HFFc6 (cell line): ENCODE measurements at places on chromosomes 4 and X.
A peak's percentile ranks its signal among the peaks of the same experiment; 100 is the strongest.

- DNase-seq = no peak
Measured at GRCh38 chr4:151472711-151473110, 63.7 kb downstream of the FHIP1A start.

GRCh38 chr4:102675141-102675540 is 85.6 kb downstream of the MANBA start:
- peak; percentile 75 for DNase-seq

- no peak for DNase-seq
Measured at GRCh38 chrX:13265549-13266132, 54.2 kb downstream of the ATXN3L start.

DNA sequence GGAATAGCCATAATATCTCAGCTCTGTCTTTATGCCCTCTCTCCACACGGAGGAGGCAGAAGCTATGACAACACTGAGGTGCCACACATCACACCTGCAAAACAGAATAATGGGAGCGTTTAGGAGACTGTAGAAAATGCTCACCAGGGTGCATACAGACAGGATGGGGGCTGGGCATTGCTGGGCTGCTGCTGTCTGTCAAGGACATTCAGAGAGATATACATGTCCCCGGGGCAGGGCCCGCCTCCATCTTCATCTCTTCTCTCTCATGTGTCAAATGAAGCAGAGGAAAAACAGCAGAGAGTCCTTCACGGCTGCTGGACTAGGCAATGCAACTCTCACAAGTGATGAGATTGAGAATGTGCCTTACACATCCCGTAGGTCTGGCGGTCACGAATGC is 65.3 kb upstream of the DHRSX start:
- no peak for DNase-seq

DNA sequence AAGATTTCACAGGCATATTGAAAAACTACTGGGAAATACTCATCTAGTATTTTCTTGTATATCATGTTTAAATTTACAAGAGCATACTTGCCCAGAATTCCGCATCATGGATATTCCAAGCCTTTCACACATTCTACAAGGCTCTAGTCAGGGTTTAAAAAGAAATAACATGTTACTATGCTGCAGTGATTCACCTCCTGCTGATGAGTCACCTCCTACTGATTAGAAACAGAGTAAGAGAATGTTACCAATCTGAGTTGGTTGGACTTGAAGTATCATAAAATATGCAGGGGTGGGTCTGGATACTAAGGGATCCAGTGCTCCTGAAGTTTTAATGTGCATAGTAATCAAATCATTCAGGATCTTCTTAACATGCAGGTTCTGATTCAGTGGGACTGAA is 192.0 kb upstream of the ANK2 start:
- DNase-seq = peak; percentile 91

DNA sequence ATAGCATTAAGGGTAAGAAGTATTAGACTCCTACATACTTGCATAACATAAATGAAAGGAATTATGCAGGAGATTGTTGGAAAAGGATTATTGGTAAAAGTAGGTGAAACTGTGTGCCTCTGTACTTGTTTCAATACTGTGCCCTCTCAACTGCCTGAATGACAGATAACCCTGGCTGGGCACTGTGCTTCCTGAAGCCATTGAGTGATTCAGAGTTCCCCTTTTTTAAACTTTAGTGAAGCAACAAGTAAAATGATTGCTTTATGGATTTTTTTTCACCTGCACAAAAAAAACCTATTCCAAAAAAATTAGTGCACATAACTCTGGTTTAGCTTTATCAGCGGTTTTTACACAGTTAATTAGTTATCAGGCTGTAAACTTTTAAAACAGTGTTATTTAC is 204.8 kb downstream of the TRAM1L1 start:
- no peak for DNase-seq

- DNase-seq = peak; percentile 67
Measured at GRCh38 chr4:184384056-184384809, 90.1 kb downstream of the IRF2 start.

- no peak for DNase-seq
Measured at GRCh38 chr4:40908297-40908696, 158.5 kb downstream of the NSUN7 start.

GRCh38 chrX:51608126-51608525 is 10.6 kb downstream of the CENPVL3 start:
- no peak for DNase-seq

GRCh38 chr4:166622425-166622977 is 611.8 kb downstream of the SPOCK3 start:
- DNase-seq = no peak

GRCh38 chr4:101032541-101032940 is 314.8 kb downstream of the PPP3CA start:
- no peak for DNase-seq

- DNase-seq = no peak
Measured at GRCh38 chr4:45082101-45082500, 355.7 kb upstream of the GNPDA2 start.

DNA sequence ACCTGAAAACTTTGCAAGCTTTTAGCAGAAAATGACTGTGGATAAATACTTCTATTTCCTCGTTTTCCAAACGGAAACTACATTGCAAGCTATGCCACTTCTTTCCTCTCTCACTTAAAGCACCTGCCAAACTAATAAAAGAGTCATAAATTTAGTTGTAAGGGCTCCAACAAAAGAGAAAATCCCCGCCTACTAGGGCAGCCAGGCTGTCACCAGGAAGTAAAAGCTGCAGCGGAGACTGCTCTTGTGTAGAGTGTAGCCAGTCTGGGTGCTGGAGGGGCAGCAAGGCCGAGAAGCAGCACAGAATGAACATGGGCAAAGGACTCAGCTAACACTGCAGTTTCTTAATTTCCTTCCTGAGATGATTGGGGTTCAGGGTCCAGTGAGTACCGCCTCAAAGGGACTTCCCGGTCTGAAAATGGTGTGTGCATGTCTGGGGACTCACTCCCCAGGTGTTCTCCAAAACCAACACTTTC is 89.3 kb upstream of the MAML3 start:
- DNase-seq = no peak

DNA sequence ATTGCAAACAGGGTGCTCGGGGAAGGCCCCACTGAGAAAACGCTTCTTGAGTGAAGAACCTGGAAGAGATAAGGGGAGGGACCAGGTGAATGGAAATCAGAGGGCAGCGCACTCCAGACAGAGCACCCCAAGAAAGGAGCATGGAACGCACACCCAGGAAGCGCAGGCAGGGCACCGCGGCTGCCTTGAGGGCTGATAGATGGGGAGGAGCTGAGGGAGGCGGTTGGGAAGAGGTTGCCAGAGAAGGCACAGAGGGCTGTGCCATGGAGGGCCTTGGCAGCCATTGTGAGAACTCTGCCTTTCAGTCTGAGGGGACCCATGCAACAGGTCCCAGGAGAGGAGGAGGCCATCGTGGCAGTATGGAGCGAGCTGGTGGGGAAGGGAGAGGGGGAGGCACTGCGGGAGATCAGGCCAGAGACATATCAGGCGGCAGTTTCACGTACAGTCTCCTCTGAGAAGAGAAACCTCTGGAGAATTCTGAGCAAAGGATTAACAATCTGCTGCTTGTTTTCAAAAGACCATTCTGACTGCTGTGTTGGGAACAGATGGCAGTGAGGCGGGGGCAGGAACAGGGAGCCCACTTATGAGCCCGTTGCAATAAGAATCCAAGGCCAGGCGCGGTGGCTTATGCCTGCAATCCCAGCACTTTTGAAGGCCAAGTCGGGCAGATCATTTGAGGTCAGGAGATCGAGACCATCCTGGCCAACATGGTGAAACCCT is 83.7 kb downstream of the PCYT1B start:
- DNase-seq = no peak

DNA sequence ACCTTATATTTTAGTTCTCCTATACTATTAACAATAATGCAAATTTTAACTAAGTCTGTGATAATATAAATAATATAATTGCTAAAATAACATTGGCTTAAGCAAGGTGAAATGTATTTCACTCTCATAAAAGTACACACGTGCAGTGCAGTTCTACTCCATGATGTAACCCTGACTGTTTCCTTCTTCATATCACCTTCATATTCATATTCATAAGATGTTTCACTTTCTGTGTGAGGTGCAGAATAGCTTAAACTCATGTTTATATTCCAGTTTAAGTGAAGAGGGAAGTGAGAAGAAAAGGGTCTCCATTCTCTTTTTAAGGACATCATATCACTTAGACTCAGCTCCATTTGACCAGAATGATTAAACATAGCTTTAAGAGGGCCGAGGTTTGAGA is 1810.0 kb upstream of the PCDH10 start:
- DNase-seq = no peak

GRCh38 chr4:95319169-95319568 is 229.6 kb downstream of the UNC5C start:
- no peak for DNase-seq

DNA sequence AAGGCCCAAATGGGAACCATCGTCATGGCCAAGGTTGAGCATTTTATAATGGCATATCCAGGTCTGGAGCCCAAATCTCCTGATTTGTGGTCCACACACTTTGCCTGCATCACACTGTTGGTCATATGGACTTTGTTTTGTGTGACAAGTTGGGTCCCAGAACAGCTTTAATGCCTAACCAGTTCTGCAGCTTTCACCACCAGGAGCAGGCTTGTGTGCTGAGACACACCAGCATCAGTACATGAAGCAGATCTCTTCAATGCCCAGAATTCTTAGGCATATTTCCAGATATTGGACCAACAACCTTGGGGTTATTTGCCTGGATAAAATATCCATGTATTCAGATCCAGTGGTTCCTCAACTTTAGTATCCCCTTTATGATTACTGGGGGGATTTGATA is 371.3 kb downstream of the FBXW7 start:
- DNase-seq = no peak

DNA sequence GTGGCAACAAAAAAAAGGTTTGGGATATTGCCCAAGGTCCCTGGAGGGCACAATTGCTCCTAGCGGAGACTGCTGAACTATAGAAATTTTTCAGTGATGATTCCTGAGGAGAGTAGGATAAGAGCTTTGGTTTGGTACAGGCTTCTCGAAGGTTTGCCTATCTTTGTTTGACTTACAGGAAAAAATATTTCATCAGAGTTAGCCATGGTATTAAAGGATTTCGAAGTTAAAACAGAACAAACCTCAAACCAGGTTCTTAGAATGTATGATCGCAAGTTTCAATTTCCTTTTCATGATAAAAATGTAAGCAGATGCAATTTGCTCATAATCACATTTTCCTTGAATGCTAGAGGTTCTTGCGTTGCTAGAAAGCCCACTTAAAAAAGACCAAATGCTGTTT is 1.7 kb downstream of the EGFL6 start:
- no peak for DNase-seq

- no peak for DNase-seq
Measured at GRCh38 chr4:159598602-159599001, 495.7 kb downstream of the RAPGEF2 start.

- DNase-seq = peak; percentile 58
Measured at GRCh38 chr4:182978152-182978827, 61.1 kb upstream of the DCTD start.

DNA sequence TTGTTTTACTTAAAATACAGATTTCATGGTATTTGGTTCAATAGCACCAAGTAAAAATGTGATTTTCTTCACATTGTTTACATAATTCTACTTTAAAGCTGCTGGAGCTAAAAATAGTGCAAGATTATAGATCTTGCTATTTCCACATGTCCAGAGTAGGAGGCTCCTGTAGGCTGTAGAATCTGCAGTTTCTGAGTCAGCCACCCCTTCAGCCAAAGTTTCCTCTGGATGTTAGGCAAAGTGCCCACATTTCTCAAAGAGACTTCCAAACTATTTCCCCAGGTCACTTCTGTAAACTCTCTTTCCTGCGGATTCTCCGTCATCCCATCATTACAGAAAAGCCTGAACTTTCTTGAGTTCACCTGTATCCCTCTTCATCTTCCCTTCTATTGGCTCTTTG is 342.5 kb upstream of the FSTL5 start:
- DNase-seq = no peak

DNA sequence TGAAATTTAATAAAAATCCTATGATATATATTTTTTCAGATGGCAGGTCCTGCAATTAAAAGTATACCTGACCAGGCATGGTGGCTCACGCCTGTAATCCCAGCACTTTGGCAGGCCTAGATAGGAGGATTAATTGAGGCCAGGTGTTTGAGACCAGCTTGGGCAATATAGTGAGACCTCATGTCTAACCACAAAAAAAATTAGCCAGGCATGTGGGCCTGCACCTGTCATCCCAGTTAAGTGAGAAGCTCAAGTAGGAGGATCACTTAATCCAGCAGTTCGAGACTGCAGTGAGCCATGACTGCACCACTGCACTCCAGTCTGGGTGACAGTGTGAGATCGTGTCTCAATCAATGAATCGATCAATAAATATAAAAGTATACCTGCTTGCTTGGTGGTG is 2.5 kb downstream of the OCIAD2 start:
- DNase-seq = no peak

DNA sequence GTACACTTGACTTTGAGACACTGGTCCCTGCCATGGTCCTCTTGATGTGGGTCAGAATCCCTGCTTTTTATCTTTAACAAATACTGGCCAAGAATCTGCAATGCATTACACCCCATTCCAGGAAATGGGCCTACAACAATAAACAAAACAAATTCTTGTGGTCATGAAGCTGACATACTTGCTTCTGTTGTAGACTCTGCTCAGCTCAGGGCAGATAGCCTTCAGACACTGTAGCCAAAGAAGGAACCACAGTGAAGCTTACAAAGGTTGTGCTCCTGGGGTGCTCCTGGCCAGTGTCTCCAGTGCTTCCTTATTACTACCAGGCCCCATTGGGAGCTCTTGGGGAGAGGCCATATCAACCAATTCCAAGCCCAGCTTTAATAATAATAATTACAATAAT is 21.8 kb downstream of the KIAA1210 start:
- peak; percentile 9 for DNase-seq

GRCh38 chr4:48197643-48198237 is 63.7 kb upstream of the TXK start:
- DNase-seq = no peak

DNA sequence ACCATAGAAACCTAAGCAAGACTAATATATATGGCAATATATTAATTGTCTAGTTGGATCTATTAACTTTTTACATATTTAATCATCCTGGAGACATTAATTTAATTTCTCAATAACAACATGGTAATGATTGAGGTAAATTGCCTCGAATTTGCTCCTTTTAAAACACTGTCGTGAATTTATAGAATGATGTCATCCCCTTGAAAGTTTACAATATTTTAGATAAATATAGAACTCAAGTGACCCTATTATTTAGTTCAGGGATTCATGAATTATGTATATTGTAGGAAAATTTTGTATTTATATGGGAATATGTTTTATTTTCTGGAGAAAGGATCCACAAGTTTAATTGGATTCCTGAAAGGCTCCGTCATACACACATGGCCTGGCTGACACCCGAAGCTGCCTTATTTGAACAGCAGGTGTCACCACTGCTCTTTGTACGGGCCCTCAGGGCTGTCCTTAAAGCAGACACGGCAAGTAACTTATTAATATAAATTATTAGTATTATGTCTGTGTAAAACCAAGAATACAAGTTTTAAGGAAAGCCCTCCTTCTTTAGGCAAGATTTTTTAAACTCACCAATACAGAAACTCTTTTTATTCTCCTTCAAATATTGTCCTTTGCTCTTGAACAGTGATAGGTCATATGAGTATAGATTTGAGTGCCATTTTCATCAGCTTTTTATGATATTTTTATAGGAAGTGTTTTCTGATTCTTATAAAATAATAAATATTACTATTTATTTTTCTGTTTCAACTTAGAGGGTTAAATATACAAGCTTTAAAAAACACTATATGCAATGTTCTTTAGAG is 1.9 kb upstream of the PLRG1 start:
- peak; percentile 79 for DNase-seq

GRCh38 chr4:141388481-141388880 is 167.8 kb downstream of the ZNF330 start:
- DNase-seq = peak; percentile 87
